ENCODE measurements at places on chromosomes 4 and X.

GRCh38 chrX:73839152-73839551, 276.2 kb downstream of the CHIC1 start:
- no peak for DNase-seq

- DNase-seq = no peak
Measured at GRCh38 chrX:147741776-147742175, 169.9 kb upstream of the FMR1 start.

DNA sequence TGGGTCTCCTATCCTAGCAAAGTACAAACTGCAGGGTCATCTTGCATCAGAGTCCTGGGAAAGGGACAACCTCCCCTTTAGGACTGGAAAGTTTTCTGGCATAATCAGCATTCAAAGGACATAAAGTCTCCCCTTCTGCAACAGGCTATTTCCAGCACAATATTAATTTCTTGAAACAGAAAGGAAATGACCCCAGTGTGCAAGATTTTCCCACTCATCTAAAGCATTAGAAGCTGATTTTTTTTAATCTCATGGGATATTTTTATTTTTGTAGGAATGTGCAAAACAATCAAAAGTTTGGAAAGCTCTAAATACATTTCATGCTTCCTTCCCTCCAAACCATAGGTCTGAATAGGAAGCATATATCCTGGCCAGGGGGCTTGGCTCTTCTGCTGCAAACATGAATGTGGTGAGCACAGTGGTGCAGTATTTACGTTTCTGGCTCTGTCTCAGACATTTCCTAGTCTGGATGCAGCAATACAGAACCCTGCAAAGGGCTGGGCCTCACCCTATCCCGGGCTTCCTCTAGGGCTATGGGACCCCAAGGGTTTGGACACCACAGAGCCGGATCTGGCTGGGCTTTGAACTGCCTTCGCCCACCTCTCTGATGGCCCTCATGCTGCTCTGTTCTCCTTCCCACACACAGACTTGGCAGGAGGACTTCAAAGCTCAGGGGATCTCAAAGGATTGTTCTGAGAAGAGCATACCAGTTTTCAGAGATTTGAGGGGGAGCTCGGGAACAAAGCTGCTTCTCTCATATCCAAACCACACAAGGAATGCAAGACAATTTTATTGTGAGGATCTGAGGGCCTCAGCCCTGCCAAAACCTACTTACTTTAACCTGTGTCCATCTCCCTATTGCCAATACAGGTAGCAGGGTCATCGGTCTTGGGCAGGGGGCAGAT, 64.9 kb downstream of the POLR2B start:
- no peak for DNase-seq

DNA sequence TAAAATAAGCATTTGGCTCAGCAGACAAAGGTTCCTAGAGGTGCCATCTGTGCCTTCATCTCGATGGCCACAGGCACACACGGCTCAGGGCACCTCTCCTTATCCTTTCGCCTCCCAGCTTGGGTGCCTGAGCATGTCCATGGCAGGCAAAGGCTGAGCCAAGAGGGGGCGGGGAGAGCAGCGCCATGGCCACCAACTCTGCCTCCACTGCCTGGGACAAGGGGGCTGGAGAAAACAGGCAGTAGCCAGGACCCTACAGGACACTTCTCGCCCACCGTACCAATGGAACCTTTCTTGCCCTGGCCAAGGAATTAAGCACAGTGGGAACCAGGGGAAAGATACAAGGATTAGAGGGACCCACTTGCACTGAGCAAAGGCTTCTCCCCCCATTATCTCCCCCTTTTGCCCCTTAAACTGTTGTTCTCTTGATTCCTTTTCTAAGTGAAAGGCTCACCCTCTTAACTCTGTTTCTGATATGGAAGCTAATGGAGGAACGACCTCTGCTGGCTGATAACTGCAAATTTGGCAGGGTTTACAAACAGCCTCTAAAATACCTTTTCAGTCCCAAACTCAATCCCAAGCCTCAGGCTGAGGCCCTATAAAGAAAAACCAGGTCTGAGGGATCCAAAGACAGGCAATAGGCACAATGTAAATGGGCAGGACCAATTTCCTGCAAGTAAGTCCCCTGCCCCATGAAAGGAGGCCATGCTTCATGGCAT, 335.2 kb downstream of the ADAM29 start:
- DNase-seq = no peak

DNA sequence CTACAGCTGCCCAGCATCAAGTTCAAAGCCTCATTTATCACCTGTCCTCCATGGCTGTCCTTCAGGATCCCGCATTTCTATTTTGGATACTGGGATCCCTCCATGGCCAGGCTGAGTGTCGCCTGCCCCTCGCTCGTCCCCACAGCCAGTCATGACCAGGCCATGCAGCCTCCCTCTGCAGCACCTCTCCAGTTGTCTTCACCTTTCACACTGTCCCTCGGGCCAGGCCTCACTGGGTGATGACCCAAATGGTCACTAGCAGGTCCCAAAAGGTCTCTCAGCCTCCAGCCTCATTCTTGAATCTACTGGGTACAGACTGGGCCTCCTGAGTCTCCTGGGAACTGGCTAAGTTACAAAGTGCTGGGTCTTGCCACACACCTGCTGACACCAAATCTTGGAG, 48.7 kb upstream of the HELT start:
- DNase-seq = no peak

GRCh38 chr4:15060213-15060612, 57.9 kb downstream of the CPEB2 start:
- DNase-seq = no peak

GRCh38 chr4:122762520-122762919, 30.0 kb downstream of the BBS12 start:
- no peak for DNase-seq

DNA sequence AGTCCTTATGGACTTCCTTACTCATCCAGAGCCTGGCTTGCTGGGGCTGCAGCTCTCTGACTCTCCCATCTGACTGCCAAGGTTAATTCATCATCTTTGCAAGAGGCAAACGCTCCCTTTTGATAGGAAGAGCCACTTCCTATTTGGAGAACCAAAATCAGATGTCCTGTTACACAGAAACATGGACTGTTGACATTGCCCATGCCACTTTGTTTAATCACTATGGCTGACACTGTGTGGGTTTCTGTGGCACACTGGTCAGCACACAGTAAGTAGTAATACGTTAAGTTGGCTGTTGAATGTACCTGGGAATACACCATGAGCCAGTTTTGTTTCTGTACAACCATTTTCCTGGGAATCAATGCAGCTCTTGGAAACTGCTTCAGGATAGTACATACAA, 45.1 kb upstream of the TMEM33 start:
- no peak for DNase-seq

GRCh38 chr4:154475820-154476219, 15.8 kb downstream of the DCHS2 start:
- DNase-seq = no peak

- no peak for DNase-seq
Measured at GRCh38 chr4:105599482-105599881, 47.1 kb downstream of the ARHGEF38 start.

DNA sequence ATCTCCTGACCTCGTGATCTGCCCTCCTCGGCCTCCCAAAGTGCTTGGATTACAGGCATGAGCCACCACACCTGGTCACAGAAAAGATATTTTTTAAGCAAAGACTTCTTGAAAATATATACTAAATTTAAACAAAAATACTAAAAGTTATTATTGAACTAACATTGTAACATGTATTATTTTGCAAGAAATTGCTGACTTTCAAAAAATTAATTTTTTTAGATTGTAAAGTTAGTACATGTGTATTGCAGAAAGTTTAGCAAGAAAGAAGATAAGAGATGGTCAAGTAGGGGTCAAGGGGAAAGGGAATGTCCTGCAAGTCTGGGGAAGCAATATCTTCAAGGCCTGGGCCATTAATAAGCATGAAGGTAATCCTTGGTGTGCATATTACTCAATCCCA, 54.3 kb upstream of the HPGDS start:
- DNase-seq = no peak

GRCh38 chr4:119028296-119028695, 107.3 kb upstream of the MYOZ2 start:
- no peak for DNase-seq

- DNase-seq = no peak
Measured at GRCh38 chr4:8465615-8466611, 25.3 kb downstream of the TRMT44 start.

GRCh38 chr4:67885762-67886161, 2.0 kb upstream of the TMPRSS11D start:
- DNase-seq = no peak

GRCh38 chrX:95350774-95351488, 1333.7 kb upstream of the DIAPH2 start:
- no peak for DNase-seq

GRCh38 chrX:123422875-123423274, 238.8 kb downstream of the GRIA3 start:
- DNase-seq = peak; percentile 5

Measured in hematopoietic multipotent progenitor cell treated with erythropoietin and hydrocortisone succinate and interleukin-3 and kit ligand, for 8 days (in vitro differentiated cells).